ENCODE measurements at places on chromosomes 12 and 14.

- DNase-seq, result no peak
Measured at GRCh38 chr12:7361265-7361664, 57.4 kb downstream of the ACSM4 start.

GRCh38 chr12:32483499-32483898 is 84.1 kb downstream of the FGD4 start:
- DNase-seq, result no peak

- DNase-seq, result no peak
Measured at GRCh38 chr12:117807946-117808345, 160.8 kb downstream of the KSR2 start.

DNA sequence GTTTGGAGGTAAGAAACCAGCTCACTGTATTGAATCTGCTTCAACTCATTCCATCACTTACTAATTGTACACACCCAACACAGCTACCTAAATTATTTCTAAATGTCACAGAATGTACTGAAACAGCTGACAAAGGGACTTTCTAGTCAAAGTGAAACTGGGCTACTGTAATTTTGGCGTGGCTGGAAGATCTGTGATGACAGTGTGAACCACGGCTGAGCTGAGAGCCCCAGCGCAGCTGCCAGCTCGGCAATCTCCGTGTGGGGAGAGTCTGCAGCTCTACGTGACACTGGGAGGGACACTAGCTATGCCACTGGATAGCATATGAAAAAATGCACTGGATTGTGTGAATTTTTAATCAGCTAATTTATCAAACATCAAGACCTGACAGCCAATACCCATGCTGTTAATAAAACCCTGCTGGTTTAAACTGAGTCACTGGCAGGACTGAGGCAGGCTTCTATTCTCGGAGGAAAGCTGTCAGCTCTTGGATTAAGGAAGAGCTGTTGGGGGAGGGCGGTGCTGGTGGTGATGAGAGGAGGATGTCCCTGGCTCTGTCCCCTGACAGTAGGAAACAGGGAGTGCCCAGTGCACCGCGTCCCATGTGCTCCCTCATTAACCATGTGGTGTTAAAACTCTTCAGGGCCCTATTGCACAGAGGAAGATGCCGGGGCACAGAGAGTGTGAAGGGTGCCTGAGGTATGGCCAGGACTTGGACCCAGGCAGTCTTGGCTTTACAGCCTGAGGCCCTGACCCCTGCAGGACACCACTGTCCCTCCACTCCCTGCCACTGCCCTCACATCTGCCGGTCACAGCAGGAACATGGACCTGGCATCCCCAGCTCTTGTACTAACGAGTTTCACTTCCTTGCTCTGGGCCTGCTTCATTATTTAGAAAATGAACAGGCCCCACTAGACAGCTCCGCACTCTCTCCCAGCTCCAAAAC is 13.3 kb downstream of the SLC15A4 start:
- peak; percentile 35 for DNase-seq

DNA sequence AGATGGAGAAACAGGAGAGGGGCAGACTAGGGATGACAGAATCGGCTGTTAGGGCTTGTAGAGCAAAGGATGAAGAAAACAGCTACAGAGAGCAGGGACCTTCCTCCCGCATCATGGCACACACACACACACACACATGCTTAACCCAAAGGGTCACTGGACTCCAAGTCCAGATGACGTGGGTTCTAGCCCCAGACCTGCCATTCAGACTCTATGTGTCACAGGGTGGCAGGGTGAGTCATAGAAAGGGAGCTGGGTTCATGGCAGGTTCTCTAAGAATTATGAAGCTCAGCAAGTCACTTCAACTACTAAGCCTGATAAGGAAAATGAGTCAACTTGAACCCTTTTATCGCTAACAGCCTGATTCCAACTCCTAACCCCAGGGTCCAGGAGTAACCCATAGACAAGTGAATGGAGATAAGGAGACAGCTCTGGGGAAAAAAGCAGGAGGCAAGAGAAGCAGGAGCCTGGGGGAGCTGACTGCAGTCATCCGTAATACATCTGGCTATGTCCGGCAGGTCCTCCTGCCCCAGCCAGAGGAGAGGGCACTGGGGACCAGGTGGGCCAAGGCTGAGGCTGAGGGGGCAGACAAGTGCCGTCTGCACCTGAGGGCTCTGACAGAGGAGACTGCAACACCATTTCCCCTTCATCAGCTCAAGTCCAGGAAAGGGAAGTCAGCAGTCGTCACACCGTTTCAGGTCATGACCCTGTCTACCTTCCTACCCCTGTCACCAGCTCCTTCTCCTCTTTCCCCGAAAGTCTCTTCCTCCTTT is 3.6 kb upstream of the TNFRSF1A start:
- peak; percentile 59 for DNase-seq

DNA sequence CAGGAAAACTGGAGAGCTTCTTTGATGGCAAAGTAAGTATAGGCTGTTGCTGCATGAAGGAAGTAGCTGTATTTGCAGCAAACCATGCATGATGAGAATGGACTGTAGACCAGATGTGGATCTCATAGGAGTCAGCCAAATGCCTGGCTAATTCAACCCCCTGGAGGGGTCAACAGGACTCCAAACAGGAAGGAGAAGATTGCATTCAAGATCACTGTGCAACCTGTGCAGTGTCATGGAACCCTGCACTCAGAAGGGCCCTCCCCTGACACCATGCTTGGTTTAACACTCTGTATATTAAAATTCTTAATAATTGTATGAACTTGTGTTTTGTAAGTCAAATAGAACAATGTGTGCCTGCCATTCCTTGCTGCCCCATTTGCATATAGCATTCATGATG is 225.1 kb upstream of the FSCB start:
- DNase-seq, result no peak

GRCh38 chr14:58821421-58821820 is 183.7 kb downstream of the DACT1 start:
- DNase-seq, result no peak

GRCh38 chr14:86012461-86012860 is 482.5 kb downstream of the FLRT2 start:
- DNase-seq, result no peak

GRCh38 chr12:8914716-8915526 is 612 bp downstream of the PHC1 start:
- peak; percentile 62 for DNase-seq

DNA sequence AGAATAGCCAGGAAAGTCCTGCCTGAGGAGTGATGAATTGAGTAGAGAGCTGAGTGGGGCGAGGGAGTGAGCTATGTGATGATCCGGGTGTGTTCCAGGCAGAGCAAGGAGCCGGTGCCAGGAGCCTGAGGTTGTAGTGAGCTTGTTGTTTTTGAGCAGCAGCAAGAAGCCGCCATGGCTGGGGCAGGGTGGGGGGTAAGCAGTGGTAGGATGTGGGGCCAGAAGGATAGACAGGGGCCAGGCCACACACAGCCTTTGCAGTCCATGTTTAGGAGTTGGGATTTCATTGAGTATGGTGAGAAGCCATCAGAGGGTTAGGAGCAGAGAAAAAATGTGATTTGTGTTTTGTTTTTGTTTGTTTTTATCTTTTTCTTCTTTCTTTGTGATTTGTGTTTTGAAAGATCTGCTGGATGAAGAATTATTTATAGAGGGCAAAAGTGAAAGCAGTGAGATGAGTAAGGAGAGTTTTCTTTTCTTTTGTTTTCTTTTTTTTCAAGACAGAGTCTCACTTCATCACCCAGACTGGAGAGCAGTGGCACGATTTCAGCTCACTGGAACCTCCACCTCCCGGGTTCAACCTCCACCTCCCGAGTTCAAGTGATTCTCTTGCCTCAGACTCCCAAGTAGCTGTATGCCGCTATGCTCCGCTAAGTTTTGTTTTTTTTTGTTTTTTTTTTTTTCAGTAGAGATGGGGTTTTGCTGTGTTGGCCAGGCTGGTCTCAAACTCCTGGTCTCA is 92.3 kb upstream of the BCAT1 start:
- no peak for DNase-seq

DNA sequence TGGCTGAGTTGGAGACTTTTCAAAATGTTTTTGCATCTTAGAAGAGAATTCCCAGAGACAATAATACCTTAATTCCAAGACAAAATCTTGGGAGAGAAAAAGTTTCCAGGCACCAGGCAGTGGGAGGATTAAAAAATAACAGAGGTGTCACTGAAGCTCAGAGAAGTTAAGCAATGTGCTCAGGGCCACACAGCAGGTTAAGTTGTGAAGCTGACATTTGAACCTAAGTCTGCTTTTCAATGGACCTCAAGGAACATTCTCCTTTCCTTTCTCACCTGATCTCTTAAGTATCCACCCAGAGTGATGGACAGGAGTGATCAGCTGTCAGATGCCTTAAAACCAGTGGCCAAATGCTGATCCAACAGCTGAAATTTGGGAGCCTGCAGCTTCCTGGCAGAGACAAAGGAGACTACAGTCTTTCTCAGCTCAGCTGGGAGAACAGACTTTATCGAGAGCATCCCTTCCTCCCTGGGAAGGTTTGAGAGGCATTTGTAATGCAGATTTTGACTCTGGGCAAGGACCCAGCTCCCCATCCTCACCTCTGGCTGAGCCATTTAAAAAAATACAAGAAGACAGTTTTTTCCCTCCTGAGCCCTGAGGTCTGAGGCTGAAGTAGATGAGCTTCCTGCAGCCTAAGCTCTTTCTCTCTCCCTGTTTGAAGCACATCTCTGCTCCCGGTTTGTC is 174.9 kb upstream of the RPH3A start:
- DNase-seq, result no peak

GRCh38 chr14:67881225-67881624 is 61.6 kb downstream of the RAD51B start:
- no peak for DNase-seq

DNA sequence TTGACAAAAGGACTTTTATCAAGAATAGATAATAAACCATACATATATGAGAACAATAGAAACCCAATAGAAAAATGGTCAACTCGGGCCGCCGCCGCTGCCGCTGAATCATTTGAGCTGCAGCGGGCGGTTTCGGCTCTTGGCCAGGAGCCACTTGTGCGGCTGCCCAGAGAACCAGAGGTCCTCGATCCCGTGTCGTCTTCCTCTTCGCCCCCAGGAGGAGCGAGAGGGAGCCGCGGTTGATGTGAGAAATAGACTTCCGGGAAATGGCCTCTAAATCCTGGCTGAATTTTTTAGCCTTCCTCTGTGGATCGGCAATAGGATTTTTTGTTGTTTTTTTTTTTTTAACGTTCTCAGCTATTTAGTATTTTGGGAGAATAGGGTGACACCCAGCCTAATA is 44.8 kb downstream of the CPSF6 start:
- peak; percentile 26 for DNase-seq

GRCh38 chr14:50600849-50601248 is 40.9 kb downstream of the ATL1 start:
- DNase-seq, result no peak

- DNase-seq, result no peak
Measured at GRCh38 chr12:87775784-87776183, 253.4 kb downstream of the C12orf50 start.

- no peak for DNase-seq
Measured at GRCh38 chr12:32115404-32116104, 8.9 kb downstream of the BICD1 start.
